ENCODE measurements at places on chromosomes 3 and 15. TPM values are rescaled to one million over a fixed set of nuclear protein-coding genes. Genes with fewer than 3 reads are reported as not detected.

The GCNT3 gene
- total RNA-seq: 4.2 TPM

The ARHGAP31 gene
- 2.3 TPM for total RNA-seq

The TAGLN3 gene
- total RNA-seq: 6.4 TPM

The OR5K3 gene
- total RNA-seq: not detected

The GAP43 gene
- total RNA-seq: not detected

The AMIGO3 gene
- 0.19 TPM for total RNA-seq

The RTP3 gene
- total RNA-seq: not detected

The CCK gene
- 1.5 TPM for total RNA-seq

The ZNF80 gene
- total RNA-seq: not detected

The LRRIQ4 gene
- total RNA-seq: not detected

The ULK4 gene
- total RNA-seq: 3.7 TPM

The CCR3 gene
- not detected for total RNA-seq

The CCDC54 gene
- not detected for total RNA-seq

The AADACL2 gene
- total RNA-seq: not detected

The WDR72 gene
- not detected for total RNA-seq

The OR5K2 gene
- not detected for total RNA-seq

The DPPA2 gene
- total RNA-seq: not detected

The PYGO1 gene
- 0.49 TPM for total RNA-seq

The LMCD1 gene
- 8.4 TPM for total RNA-seq

The C2CD4A gene
- 2.1 TPM for total RNA-seq

The FBN1 gene
- 3.5 TPM for total RNA-seq

The ENTPD3 gene
- total RNA-seq: 13.0 TPM

The ATP6V1A gene
- total RNA-seq: 61.9 TPM

The SLC9C1 gene
- total RNA-seq: not detected
